ENCODE measurements at places on chromosomes 1 and 21.

DNA sequence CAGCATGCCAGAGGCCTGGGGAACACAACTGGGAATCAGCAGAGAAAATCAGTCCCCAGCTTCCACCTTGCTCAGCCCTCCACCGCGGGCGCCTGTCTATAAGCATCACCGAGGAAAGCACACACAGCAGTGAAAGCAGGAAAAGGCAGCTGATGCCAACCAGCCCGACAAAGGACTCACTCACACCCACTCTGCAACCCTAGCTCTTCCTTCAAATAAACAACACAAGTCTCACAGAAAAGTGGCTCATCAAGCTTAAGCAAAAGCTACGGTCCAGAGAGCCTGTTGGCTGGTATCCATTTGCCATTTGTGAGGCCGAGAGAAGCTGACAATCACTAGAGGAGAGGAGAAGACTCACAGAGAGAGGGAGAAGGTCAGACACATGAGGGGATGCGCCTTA, 27.1 kb downstream of the MRAP start:
- DNase-seq: no peak

DNA sequence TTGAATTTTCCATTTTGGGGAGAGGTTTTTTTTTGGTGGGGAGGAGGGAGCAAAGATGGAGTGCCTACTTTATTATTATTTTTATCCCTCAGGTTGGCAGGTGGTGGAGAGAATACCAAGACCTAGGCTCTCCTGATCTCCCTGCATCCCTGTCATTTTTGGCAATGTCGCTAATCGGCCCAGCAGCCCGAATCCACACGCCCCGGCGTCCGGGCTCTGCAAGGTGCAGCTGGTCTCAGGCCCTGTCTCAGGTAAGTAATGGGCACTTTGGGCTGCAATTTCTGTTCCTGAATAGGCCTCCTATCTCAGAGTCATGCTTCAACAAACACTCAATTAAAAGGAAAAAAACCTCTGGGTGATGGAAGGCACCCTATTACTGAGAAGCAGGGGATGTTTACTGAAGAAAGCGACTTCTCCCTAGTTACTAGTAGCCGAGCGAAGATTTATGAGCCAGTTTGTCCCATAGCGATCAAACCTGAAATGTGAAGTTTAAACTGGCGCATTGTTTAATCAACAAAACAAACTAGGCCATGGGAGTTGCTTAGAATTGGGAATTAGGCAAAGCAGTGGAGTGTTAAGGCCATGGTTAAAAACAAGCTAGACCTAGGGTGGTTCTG, 137.8 kb downstream of the RWDD3 start:
- DNase-seq: no peak

GRCh38 chr1:226187019-226187322, 430 bp upstream of the ACBD3 start:
- DNase-seq: no peak

DNA sequence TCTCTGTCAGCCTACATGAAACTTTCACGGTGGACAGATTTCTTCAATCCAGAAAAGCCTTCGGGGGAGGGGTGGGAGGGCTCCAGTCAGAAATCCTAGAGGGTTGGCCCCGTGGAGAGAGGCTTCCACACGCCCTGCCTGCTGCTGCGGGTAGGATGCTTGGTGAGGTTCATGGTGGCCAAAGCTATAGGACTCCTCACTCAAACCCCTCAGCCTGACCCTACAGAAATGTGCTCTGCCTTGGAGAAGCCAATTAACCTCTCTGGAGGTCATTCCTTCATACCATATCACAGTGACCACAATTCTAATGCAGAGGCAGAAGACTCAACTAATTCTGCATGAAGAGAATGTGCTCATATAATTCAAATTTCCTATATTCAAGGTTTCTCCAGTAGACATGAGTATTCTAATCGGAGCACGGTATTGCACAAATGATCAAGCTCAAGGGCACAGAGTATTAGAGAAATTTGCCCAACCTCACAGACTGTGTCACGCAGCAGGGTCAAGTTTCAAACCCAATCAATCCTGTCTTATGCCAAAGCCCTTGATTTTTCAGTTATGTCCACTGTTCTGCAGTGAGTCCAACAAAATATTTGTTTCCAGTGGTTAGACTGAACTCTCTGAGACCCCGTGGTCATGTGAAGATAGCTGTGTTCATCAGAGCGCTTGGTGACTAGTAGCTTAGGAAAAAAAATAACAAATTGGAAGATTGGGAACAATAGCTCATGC, 104.8 kb downstream of the TOMM20 start:
- no peak for DNase-seq

GRCh38 chr1:6275826-6276782, 15.2 kb upstream of the GPR153 start:
- DNase-seq: no peak

DNA sequence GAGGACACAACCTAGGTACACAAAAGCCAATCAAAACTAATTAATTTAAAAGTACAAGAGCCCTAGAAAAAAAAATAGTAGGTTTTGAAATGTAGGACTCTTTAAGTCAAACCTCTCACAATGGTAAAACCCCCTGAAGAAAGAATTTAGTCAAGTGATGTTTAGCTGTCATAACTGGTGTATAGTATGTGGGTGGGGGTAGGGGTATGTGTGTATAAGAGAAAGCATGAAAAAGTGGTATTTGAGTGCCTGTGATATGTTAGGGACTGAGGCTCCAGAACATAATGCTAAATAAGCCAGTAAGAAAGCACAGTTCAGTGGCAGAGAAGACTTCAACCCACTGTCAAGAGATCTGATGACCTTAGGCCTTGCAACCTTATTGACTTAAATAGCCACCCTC, 507.9 kb downstream of the TTLL7 start:
- no peak for DNase-seq

- DNase-seq: peak; percentile 45
Measured at GRCh38 chr1:15680561-15681348, 3.4 kb upstream of the PLEKHM2 start.

- DNase-seq: no peak
Measured at GRCh38 chr1:10823000-10823401, 26.6 kb upstream of the CASZ1 start.

DNA sequence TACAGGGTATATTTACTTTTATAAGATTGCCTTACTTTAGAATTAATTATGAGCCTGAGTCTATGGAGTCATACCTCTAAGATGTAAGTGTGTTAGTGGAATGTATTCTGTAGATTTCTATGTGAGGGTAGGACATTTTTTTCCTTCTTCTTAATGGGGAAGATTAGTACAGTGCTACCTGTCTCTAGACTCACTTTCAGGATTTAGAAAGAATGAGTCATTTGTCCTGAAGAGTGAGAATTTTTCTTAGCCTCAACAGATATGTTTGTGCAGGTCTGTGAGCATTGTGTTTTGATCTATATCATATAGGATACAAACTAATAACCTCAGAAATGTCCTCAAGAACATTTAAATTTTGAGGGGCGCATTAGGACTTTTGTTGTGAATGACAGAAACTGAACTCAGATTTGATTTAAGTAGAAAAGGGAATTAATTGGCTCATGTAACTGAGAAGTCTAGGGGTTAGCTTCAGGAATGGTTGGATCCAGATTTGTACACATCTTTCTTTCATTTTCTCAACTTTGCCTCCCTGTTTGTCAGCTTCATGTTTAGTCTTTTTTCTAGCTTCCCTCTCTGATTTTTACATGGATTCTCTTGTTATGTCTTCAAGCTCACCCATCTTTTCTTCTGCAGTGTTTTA, 45.3 kb downstream of the TTC3 start:
- no peak for DNase-seq

GRCh38 chr21:34894401-34894800, 154.7 kb downstream of the RUNX1 start:
- DNase-seq: no peak

DNA sequence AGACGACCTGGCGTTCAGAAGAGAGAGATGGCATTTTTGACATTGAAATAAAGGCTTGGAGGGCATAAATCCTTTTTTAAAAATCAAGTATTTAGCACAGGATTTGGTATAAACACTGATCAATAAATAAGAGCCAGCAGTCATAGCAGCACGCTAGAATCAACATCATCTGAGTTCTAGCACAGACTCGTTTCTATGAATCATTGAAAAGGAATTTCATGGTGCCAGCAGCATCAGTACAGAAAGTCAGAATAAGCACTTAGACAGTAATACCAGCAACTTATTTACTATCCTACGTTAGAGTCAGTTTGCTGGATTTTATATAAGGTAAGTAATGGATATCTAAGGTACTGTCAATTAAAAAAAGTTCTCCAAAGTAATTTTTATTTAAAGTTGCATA, 119.3 kb downstream of the HLCS start:
- DNase-seq: no peak

DNA sequence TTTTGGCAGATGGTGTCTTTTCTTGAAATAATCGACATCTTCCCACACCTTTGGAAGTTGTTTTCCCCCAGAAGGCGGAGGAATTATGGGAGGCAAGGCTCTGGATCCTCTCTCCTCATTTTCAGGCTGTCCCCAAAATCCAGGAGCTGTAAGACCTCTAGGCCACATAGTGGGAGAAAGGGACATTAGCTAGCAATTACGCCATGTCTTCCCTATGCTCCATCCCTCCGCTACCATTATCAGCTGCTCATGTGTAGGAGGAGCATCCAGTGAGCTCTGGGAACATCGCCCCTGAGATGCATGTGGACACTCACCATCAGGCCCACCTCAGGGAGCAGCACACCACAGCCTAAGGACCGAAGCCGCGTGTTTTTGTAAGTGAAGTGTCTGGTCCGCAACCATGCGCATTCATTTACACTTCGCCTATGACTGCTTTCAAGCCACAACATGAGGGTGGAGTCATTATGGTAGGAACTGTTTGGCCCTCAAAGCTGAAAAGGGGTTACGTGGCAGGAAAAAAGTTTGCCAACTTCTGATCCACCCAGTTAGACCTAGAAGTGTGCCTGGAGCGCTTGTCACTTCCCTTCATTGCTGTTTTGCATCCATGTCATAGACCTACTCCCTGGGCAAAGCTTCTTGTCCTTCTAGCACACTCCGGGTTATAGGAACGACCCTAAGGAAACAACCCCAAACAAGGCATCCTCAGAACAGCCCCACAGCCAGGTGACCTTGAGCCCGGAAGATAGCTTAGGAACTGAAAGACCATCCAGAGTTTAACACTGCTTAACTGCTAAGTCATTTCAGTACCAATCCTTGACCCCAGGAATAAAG, 85.5 kb downstream of the C1orf94 start:
- DNase-seq: no peak

DNA sequence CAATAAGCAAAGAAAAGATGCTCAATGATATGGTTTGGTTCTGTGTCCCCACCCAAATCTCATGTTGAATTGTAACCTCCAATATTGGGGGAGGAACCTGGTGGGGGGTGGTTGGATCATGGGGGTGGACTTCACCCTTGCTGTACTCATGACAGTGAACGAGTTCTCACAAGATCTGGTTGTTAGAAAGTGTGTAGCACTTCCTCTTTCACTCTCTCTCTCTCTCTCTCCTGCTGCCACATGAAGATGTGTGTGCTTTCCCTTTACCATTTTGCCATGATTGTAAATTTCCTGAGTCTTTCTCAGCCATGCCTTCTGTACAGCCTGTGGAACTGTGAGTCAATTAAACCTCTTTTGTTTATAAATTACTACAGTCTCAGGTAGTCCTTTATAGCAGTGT, 248.4 kb downstream of the HHIPL2 start:
- no peak for DNase-seq

DNA sequence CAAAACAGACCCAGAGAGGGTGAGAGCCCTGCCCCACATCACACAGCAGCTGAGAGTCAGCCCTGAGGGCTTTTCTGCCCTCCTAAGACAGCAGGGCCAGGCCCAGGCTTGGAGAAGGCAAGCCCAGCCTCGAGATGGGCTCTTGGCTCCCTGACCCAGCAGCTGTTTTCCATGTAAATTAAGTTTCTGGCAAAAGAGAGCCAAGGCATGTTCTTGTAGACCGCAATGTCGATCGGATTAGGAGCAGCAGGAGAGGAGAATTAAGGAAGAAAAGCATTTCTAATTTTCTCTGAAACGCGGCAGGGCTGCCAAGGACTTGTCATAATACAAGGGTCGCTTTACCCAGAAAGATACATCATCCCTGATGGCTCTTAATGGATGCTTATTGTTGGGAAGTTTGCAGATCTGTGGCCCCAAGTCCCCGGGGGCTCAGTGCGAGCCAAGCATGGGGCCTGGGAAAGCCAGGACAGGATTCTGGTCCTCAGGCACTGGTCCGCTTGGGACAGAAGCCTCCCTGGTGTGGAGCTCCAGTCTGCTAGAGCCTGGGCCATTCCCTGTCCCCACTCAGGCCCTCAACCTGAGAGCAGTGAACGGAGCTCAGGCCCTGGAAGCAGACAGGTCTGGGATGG, 62.8 kb downstream of the DMRTB1 start:
- DNase-seq: no peak

DNA sequence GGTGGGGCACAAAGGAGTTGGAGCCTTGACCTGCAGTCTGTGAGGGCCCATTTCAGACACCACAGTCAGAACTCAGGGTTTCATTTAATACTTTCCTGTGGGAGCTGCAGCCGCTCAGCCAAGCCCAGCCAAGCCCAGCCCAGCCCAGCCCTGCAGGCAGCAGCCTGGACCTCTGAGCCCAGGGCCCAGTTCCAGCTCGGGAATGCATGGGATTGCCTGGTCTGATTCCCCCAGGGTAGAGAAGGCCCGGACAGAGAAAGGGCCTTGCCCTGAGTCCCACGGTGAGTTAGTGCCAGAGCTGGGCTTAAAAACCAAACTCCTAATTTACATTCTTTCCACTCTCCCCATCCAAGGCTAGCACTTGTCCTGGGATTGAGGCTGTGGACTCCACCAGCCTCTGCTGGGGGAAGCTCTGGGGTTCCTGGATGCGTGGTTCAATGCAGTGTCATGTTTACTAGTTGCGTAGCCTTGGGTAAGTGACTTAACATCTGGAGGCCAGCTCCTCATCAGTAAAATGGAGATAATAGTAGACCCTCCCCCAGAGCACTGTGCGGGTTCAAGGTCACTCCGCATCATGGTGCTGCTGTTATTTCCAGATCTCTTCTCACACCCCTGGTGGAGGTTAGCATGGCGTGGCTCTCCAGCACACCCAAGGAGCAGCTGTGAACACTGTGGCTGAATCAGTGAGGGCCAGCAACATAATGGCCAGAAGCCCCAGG, 29.2 kb upstream of the PKP1 start:
- DNase-seq: no peak

- no peak for DNase-seq
Measured at GRCh38 chr1:19250629-19251304, 557 bp downstream of the EMC1 start.

GRCh38 chr21:18142655-18143054, 102.0 kb upstream of the CHODL start:
- no peak for DNase-seq

GRCh38 chr1:80645621-80646020, 1155.1 kb upstream of the ADGRL2 start:
- no peak for DNase-seq

All from GM13977 (cell line).